Breast epithelium (tissue), 4 donors: ENCODE measurements at places on chromosomes 7 and 10.

DNA sequence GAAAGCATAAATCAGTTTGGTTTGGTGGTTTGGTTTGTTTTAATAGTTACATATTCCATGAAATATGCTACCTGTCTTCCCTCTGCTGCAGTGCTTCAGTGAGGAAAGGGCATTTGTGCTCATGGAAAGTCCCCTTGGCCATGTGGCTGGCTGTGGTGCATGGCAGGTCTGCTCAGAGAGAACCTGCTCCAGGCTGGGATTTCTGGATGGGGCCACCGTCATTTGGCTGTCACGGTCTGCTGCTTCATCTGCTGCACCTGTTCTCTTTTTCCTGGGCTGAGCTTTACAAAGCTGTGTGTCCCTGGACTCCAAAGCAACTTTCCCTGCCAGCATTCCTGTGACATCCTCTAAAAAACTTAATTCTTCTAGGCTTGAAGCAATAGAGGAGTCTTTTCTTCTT, 8.9 kb downstream of the CDK14 start:
- no peaks in the 10 kb centered on the region for H3K4me1 ChIP-seq
- H3K27ac ChIP-seq: no peak overlapping the region
- no peaks in the 10 kb centered on the region for H3K27me3 ChIP-seq
- H3K36me3 ChIP-seq: no peaks in the 10 kb centered on the region

- no peak overlapping the region for H3K4me3 ChIP-seq
- H3K27ac ChIP-seq: no peak overlapping the region
- no peaks in the 10 kb centered on the region for H3K27me3 ChIP-seq
- no peaks in the 10 kb centered on the region for H3K4me1 ChIP-seq
- H3K36me3 ChIP-seq: no peaks in the 10 kb centered on the region
Observed at GRCh38 chr10:46091080-46091827, 45.2 kb upstream of the MSMB start.

DNA sequence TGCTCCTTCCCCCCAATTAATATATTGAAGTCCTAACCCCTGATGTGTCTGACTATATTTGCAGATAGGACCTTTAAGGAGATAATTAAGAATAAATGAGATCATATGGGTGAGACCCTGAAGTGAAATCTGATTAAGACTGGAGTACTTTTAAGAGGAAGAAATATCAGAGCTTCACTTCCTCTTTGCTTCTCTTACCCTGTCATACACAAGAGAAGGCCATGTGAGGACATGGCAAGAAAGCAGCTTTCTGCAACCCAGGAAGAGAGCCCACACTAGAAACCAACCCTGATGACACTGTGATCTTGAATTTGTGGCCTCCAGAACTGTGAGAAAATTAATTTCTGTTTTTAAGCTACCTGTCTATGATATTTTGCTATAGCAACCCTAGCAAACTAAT, 44.2 kb downstream of the JMJD1C start:
- H3K27ac ChIP-seq: no peak overlapping the region
- H3K4me1 ChIP-seq: no peaks in the 10 kb centered on the region
- H3K27me3 ChIP-seq: no peaks in the 10 kb centered on the region
- no peaks in the 10 kb centered on the region for H3K36me3 ChIP-seq
- H3K4me3 ChIP-seq: no peak overlapping the region

DNA sequence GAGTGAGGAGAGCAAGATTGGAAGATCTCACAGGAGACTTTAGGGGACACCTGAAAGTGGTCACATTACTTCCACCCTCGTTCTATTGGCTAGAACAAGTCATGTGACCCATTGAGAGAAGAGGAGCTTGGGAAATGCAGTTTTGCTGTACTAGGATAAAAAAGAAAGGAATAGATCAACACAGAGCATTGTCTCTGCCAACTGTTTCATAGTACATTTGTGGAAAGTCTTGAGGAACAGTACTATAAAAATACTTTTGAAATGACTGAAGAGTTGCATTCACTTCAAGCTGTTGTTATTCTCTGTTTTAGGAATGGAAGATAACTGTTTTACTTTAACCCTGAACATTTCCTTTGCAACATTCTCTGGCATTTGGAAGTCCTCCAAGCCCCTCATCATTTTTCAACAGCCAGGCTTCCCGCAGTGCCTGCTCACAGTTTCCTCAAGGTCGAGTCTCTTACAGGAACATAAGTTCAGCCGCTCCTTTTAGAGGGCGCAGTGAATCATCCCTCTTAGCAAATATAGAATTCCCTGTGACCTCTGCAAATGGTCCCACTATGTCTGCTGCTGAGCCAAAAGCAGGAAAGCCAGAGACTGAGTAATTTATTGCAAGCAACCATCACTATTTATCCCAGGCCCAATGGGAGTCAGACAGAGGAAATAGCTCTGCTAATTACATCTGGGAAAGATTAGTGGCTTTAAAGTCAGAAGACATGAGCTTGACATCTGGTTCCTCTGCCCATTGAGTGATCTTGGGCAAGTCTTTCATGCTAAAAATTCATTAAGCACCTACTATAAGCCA, 40.7 kb downstream of the MRPL32 start:
- H3K4me3 ChIP-seq: no peak overlapping the region
- H3K36me3 ChIP-seq: no peaks in the 10 kb centered on the region
- H3K4me1 ChIP-seq: no peaks in the 10 kb centered on the region

GRCh38 chr10:114472877-114473253, 68.6 kb upstream of the AFAP1L2 start:
- H3K27me3 ChIP-seq: no peaks in the 10 kb centered on the region
- H3K4me1 ChIP-seq: no peaks in the 10 kb centered on the region
- H3K36me3 ChIP-seq: no peaks in the 10 kb centered on the region
- DNase-seq: no peak
- H3K4me3 ChIP-seq: no peak overlapping the region

DNA sequence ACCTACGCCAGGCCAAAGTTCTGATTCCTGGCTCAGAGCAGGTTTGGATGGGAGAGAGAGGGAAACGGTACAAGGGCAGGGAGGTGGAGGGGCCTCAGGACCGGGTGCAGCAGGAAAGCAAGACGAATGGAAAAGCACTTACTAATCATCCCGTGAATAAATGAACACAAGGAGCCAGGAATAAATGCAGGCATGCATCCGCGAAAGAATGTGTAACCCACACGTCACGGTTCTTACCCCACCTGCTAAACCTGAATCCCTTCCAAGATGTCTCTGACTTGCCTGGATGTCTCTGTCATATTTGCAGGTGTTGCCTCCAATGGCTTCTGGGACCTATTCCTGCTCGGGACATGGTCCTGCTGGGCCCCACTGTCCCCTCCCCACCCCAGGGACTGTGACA, 335.2 kb upstream of the RNF32 start:
- H3K27ac ChIP-seq: no peak overlapping the region
- DNase-seq: no peak
- H3K4me1 ChIP-seq: no peaks in the 10 kb centered on the region
- peaks cover 2% of the 10 kb centered on the region for H3K27me3 ChIP-seq
- no peak overlapping the region for H3K4me3 ChIP-seq

- H3K4me3 ChIP-seq: no peak overlapping the region
- no peak overlapping the region for H3K27ac ChIP-seq
- no peaks in the 10 kb centered on the region for H3K27me3 ChIP-seq
- DNase-seq: no peak
Observed at GRCh38 chr10:78504181-78504580, 470.5 kb downstream of the RPS24 start.

GRCh38 chr10:132942101-132943057, at the start of gene CFAP46:
Gene CFAP46 (minus strand): TSS chr10:132942570. CDS start chr10:132942484, 86 bp downstream.
- DNase-seq: no peak
- no peaks in the 10 kb centered on the region for H3K36me3 ChIP-seq
- H3K4me1 ChIP-seq: no peaks in the 10 kb centered on the region
- H3K27ac ChIP-seq: no peak within 1 kb of the TSS

DNA sequence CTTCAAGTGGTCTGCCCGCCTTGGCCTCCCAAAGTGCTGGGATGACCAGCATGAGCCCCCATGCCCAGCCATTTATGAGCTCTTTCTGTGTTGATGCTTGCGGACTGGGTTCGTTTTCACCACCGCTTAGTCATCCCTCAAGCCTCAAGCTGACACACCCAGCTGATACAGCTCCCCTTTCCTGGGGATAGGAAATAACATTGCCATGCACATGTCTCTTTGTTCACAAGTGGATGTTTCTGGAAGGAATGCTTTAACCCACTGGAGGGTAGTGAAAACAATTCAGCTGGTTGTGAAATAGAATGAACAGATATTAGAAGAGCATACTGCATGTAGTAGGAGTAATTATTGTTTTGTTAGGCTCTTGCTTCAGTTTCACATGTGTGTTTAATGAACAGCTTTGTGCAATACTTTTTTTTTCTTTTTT, 8.5 kb upstream of the METTL27 start:
- H3K27me3 ChIP-seq: no peaks in the 10 kb centered on the region
- no peak overlapping the region for H3K4me3 ChIP-seq
- peak overlapping the region; percentile 96 for H3K27ac ChIP-seq

DNA sequence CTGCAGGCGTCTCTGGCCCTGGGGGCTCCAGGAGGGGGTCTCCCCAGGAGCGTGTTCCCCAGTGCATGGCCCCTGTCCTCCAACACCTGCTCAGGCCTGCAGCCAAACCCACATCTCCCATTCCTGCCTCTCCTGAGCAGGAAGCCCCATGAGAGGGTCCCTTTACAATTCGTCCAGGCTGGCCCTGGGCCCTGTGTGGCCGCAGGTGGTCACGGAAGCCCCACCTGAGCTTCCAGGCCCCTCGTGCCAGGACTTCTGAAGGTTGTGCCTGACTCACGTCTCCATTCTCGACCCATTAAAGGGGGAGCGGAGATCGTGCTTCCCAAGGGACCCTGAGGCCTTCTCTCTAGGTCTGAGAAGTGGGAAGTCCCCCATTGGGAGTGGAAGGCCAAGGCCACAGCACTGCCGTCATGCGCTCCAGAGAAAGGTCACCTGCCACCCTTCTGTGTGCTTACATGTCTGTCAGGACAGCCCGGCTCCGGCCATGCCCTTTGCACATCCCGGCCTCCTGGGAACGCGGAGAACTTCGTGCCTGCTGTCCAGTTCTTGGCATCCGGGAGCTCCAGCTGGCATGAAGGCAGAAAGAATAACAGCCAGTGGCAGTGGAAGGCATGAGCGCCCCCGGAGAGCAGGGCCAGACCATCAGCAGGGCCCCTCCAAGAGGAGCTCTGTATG, 382.3 kb downstream of the DNAJB6 start:
- DNase-seq: no peak
- H3K4me3 ChIP-seq: no peak overlapping the region
- peaks cover 21% of the 10 kb centered on the region for H3K27me3 ChIP-seq
- H3K27ac ChIP-seq: no peak overlapping the region
- no peaks in the 10 kb centered on the region for H3K4me1 ChIP-seq
- H3K36me3 ChIP-seq: no peaks in the 10 kb centered on the region

GRCh38 chr10:111593578-111593977, 516.7 kb downstream of the ADRA2A start:
- no peak for DNase-seq
- H3K27me3 ChIP-seq: no peaks in the 10 kb centered on the region
- H3K36me3 ChIP-seq: no peaks in the 10 kb centered on the region

- H3K36me3 ChIP-seq: no peaks in the 10 kb centered on the region
- no peak overlapping the region for H3K4me3 ChIP-seq
- H3K27me3 ChIP-seq: no peaks in the 10 kb centered on the region
- no peaks in the 10 kb centered on the region for H3K4me1 ChIP-seq
- H3K27ac ChIP-seq: no peak overlapping the region
- no peak for DNase-seq
Observed at GRCh38 chr7:37076668-37077067, 352.4 kb upstream of the AOAH start.

GRCh38 chr7:11141541-11141940, 167.9 kb downstream of the PHF14 start:
- no peak for DNase-seq
- H3K36me3 ChIP-seq: peaks cover 3% of the 10 kb centered on the region
- no peak overlapping the region for H3K27ac ChIP-seq
- H3K27me3 ChIP-seq: no peaks in the 10 kb centered on the region
- H3K4me1 ChIP-seq: no peaks in the 10 kb centered on the region

DNA sequence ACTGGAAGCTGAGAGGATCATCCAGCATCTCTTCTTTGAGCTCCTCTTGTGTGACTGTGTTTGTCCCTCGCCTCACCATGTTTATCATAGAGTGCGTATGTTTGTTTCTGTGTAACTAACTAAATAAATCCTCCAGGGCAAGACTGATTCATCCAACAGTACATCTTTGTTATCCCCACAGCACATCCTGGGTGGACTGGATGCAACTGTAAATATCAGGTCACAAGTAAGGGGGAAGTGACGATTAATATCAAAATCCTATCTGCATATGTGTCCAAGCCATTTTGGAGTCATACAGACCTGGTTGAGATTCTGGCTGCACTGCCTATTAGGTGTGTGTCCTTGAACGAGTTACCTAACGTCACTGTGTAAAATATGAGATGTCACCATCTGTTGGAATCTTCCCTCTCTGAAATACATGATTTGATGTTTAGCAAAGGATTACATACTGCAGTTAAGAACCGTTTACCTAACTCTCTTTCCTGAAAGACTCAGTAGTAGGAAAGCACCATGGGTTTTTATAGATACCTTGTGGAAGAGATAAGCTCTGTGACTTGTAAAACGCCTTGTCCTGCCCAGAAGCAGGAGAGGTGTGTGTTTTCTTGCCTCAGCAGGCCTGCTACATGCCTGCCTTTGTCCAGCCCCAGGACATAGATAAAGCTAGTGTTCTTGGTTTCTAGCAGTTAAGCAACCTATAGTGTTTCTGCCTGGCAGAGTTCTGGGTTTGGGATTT, 25.8 kb downstream of the WBP1L start:
- no peaks in the 10 kb centered on the region for H3K27me3 ChIP-seq
- no peak overlapping the region for H3K4me3 ChIP-seq
- peak overlapping the region; percentile 74 for H3K27ac ChIP-seq

- no peak for DNase-seq
- H3K27me3 ChIP-seq: no peaks in the 10 kb centered on the region
- no peaks in the 10 kb centered on the region for H3K4me1 ChIP-seq
- peak overlapping the region; percentile 36 for H3K27ac ChIP-seq
Observed at GRCh38 chr7:24477398-24478136, 95.7 kb upstream of the PALS2 start.

GRCh38 chr10:791639-792038, 102.2 kb upstream of the DIP2C start:
- H3K27ac ChIP-seq: no peak overlapping the region
- no peaks in the 10 kb centered on the region for H3K4me1 ChIP-seq
- no peaks in the 10 kb centered on the region for H3K36me3 ChIP-seq
- DNase-seq: no peak

GRCh38 chr7:2967253-2967652, 76.4 kb downstream of the CARD11 start:
- H3K36me3 ChIP-seq: no peaks in the 10 kb centered on the region
- no peak overlapping the region for H3K27ac ChIP-seq
- H3K4me3 ChIP-seq: no peak overlapping the region
- no peaks in the 10 kb centered on the region for H3K4me1 ChIP-seq
- no peaks in the 10 kb centered on the region for H3K27me3 ChIP-seq
- no peak for DNase-seq

DNA sequence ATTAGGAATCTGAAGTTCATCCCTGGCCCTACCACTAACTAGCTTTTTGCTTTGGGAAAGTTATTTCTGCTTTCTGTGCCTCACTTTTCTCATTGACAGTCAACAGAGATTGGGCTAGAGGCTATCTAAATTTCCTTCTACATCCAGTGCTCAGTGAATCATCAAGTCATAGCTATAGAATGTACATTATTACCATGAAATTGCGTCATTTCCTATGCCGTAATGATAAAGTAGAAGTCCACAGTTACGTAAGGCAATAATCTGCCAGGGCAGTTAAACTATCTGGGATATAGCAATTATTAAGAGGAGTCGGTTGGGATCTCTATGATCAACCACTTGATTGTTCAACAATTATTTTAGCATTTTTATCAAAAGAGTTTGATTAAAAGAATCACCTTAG, 64.4 kb downstream of the ITGB8 start:
- H3K4me3 ChIP-seq: no peak overlapping the region
- no peaks in the 10 kb centered on the region for H3K4me1 ChIP-seq
- no peaks in the 10 kb centered on the region for H3K27me3 ChIP-seq
- no peak overlapping the region for H3K27ac ChIP-seq

GRCh38 chr10:60235001-60235400, 154.7 kb downstream of the ANK3 start:
- H3K27ac ChIP-seq: no peak overlapping the region
- H3K27me3 ChIP-seq: no peaks in the 10 kb centered on the region
- no peaks in the 10 kb centered on the region for H3K36me3 ChIP-seq
- no peaks in the 10 kb centered on the region for H3K4me1 ChIP-seq
